ENCODE measurements at places on chromosomes 7 and 10.
A peak's percentile ranks its signal among the peaks of the same experiment; 100 is the strongest.

- no peak overlapping the region for H3K27ac ChIP-seq
- H3K4me1 ChIP-seq: no peaks in the 10 kb centered on the region
- no peak overlapping the region for H3K4me3 ChIP-seq
- H3K36me3 ChIP-seq: no peaks in the 10 kb centered on the region
- no peak for DNase-seq
Observed at GRCh38 chr10:124320778-124321432, 97.8 kb downstream of the OAT start.

DNA sequence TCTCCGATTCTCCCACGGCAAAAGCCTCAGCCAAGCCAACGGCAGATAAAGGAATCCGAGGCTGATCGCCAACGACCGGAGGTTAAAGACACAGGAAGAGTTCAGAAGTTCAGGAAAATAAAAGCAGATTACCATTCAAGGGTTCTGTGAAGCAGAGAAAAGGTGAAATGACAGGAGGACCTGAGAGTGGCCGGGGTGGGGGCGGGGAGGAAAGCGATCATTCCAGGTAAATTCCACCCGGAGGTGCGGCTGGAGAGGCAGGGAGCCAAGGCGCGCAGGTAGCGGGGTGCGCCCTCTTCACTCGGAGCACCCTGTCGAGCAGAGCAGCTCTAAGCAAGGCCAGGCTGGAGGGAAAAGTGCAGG lies 35.3 kb upstream of the SEPHS1 start:
- H3K4me3 ChIP-seq: peak overlapping the region; percentile 9
- DNase-seq: no peak
- peaks cover 5% of the 10 kb centered on the region for H3K4me1 ChIP-seq
- peaks cover 6% of the 10 kb centered on the region for H3K27me3 ChIP-seq
- H3K27ac ChIP-seq: no peak overlapping the region

DNA sequence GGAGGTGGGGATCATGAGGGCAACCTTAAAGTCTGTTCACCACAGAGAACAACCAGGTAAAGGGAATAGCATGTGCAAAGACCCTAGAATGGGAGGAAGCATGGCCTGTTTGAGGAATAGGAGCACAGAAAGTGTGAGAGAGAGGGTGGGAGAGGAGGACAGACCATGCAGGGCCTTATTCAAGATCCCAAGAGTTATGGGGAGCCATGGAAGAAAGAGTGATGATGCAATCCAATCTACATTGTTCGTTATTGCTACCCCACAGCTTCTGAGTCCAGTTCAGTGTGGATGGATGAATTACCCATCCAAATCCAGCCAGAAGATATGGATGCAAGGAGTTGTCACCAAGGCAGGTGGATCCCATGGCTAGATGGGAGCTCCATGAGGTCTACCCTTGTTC lies 7.8 kb upstream of the EIF4EBP2 start:
- H3K4me3 ChIP-seq: no peak overlapping the region
- H3K27ac ChIP-seq: no peak overlapping the region
- DNase-seq: no peak
- no peaks in the 10 kb centered on the region for H3K36me3 ChIP-seq

DNA sequence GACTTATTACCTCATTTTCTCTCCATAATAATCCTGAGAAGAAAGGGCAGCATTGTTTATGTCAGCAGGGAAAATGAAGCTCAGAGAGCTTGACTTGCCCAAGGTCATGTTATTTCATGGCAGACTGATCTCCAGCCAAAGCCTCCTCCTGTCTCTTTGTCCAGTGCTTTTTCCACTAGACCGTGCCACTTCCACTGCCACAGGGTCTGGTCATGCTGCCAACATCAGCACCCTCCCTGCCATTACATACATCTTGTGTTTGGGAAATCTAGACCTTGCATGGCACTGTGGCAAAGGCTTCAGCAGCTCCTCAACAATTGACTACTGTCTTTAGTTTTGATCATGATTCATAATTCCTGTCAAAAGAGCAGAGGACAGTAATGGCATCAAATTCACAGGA lies 25.1 kb downstream of the NRCAM start:
- H3K4me1 ChIP-seq: no peaks in the 10 kb centered on the region
- DNase-seq: no peak
- H3K27me3 ChIP-seq: no peaks in the 10 kb centered on the region
- H3K36me3 ChIP-seq: no peaks in the 10 kb centered on the region

GRCh38 chr7:42854571-42855118 lies 57.2 kb downstream of the C7orf25 start:
- H3K27ac ChIP-seq: no peak overlapping the region
- DNase-seq: no peak
- no peaks in the 10 kb centered on the region for H3K36me3 ChIP-seq
- H3K4me1 ChIP-seq: no peaks in the 10 kb centered on the region
- no peaks in the 10 kb centered on the region for H3K27me3 ChIP-seq

DNA sequence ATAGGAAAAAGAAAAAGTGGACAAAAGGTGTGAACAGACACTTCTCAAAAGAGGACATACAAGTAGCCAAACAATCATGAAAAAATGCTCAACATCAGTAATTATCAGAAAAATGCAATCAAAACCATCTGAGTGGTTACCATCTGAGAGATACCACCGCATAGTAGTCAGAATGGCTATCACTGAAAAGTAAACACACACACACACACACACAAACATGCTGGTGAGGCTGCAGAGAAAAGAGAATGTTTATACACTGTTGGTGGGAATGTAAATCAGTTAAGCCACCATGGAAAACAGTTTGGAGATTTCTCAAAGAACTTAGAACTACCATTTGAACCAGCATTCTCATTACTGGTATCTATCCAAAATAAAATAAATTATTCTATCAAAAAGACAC lies 145.7 kb downstream of the CYP26A1 start:
- no peak overlapping the region for H3K27ac ChIP-seq
- no peak for DNase-seq
- no peak overlapping the region for H3K4me3 ChIP-seq

GRCh38 chr7:13042605-13043236 lies 355.3 kb downstream of the ARL4A start:
- H3K4me1 ChIP-seq: no peaks in the 10 kb centered on the region
- H3K4me3 ChIP-seq: no peak overlapping the region
- no peak for DNase-seq
- H3K27me3 ChIP-seq: no peaks in the 10 kb centered on the region

DNA sequence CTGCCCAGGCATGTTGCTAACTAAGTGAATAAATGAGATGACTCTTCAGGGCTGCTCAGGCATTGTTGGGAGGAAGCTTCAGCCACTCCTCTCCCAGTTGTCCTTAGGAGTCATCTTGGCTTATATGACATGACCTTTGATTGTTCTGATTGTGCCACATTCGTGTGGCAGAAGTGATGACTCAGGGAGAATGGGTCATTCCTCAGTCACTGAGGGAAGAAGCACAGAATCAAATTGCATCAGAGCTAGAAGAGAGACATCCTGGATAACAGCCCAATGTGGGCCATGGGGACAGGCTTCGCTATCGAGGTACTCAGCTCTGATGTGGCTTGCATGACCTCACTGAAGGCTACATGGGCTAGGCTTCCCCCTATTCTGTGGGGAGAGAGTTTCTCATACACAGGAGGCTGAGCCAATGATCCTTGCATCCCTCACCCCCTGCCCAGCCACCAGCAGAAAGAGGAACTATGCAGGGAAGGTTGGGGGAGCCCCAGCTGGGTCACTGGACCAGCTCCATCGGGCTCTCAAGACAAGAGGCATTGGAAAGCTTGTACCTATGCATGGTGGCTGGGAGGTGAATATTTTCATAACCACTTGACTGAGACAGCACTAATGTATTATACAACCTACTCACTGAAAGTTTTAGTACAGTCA lies 6.0 kb upstream of the HMX3 start:
- H3K27ac ChIP-seq: no peak overlapping the region
- peaks cover 39% of the 10 kb centered on the region for H3K27me3 ChIP-seq
- no peak for DNase-seq
- H3K4me3 ChIP-seq: no peak overlapping the region

GRCh38 chr10:30594077-30594476 lies 35.5 kb downstream of the LYZL2 start:
- H3K36me3 ChIP-seq: no peaks in the 10 kb centered on the region
- peaks cover 3% of the 10 kb centered on the region for H3K27me3 ChIP-seq
- H3K4me1 ChIP-seq: no peaks in the 10 kb centered on the region
- no peak for DNase-seq
- no peak overlapping the region for H3K4me3 ChIP-seq

DNA sequence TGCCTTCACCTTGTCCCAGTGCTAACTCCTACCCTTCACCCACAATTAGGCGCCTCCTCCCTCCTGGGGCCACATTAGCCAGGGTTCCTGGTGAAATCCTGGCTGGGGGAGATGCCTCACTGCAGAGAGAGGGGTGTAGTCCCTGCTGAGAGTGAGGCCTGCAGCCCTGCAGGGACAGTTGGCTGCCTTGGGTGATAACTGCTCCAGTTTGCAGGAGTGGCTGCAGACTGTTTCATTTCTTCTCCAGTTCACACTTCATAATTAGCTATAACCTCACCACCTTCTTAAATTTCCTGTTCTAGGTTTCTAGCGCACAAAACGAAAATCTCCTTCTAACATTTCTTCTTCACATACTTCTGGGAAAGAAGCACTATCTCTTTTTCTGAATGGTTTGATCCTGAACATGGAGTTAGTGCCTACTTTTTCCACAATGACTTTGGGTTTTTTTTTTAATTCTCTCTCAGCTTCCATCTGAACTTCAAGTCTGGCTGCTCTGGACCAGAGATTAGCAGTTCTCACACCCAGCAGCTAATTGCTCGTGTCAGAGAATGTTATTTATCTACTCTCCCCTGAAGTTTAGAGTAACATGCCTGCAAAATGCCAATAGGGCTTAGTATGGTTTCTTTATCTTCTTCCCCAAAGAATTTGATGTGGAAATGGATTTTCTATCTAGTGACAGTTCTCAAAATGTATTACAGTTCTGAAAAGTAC lies 15.5 kb upstream of the JAZF1 start:
- H3K36me3 ChIP-seq: no peaks in the 10 kb centered on the region
- no peak overlapping the region for H3K27ac ChIP-seq
- DNase-seq: no peak
- H3K4me1 ChIP-seq: no peaks in the 10 kb centered on the region

GRCh38 chr10:16756561-16757221 lies 60.5 kb downstream of the RSU1 start:
- no peaks in the 10 kb centered on the region for H3K27me3 ChIP-seq
- no peak overlapping the region for H3K4me3 ChIP-seq
- DNase-seq: no peak
- peaks cover 19% of the 10 kb centered on the region for H3K36me3 ChIP-seq

GRCh38 chr10:124288486-124288885 lies 130.2 kb downstream of the OAT start:
- no peak for DNase-seq
- H3K27me3 ChIP-seq: no peaks in the 10 kb centered on the region
- H3K4me1 ChIP-seq: no peaks in the 10 kb centered on the region
- H3K4me3 ChIP-seq: no peak overlapping the region

GRCh38 chr10:127524908-127525665 lies 24.0 kb upstream of the NPS start:
- H3K27ac ChIP-seq: no peak overlapping the region
- no peak overlapping the region for H3K4me3 ChIP-seq

GRCh38 chr7:137968890-137969289 lies 33.0 kb downstream of the CREB3L2 start:
- H3K36me3 ChIP-seq: no peaks in the 10 kb centered on the region
- no peak for DNase-seq
- H3K4me1 ChIP-seq: no peaks in the 10 kb centered on the region
- no peak overlapping the region for H3K4me3 ChIP-seq
- no peaks in the 10 kb centered on the region for H3K27me3 ChIP-seq

DNA sequence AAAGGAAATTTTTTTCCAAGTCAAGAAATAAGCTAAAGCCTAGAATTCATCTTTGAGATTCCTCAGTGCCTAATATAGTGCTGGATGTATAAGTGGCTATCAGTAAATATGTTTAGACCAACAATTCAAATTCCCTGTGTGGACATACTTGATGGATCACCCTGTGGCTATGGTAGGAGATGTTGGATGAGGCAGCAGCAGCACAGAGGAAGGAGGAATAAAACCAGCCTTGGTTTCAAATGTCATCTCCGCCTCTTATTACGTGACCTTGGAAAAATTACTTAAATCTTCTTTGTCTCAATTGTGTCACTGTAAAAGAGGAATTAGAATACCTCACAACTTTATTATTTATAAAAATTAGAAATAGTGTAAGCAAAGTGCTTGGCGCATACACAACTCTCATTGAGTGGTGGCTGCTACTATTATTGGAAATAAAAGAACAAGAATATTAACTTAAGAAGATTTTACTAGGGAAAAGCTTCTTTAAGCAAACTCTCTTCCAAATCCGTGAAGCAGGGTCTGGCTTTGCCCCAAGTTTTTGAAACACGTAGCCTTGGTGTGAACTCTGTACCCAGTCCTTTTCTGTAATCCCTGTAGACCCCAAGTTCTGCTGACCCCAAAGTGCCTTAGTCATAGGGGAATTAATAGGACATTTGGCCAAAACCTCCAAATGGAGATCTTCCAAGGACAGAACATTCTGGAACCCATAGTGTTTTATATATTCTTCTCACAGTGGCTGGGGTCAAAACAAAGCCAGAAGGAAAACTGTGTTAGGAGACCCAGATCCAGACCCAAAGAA lies 283.8 kb downstream of the PTEN start:
- no peaks in the 10 kb centered on the region for H3K36me3 ChIP-seq
- H3K4me3 ChIP-seq: no peak overlapping the region
- H3K4me1 ChIP-seq: no peaks in the 10 kb centered on the region
- no peaks in the 10 kb centered on the region for H3K27me3 ChIP-seq
- DNase-seq: no peak

- no peak overlapping the region for H3K27ac ChIP-seq
- H3K27me3 ChIP-seq: no peaks in the 10 kb centered on the region
- H3K4me3 ChIP-seq: no peak overlapping the region
- H3K36me3 ChIP-seq: no peaks in the 10 kb centered on the region
Observed at GRCh38 chr7:151992375-151992774, 33.1 kb upstream of the GALNT11 start.

GRCh38 chr7:130367088-130367755 lies 13.1 kb upstream of the CPA1 start:
- H3K4me3 ChIP-seq: no peak overlapping the region
- no peak overlapping the region for H3K27ac ChIP-seq
- DNase-seq: no peak
- no peaks in the 10 kb centered on the region for H3K4me1 ChIP-seq

DNA sequence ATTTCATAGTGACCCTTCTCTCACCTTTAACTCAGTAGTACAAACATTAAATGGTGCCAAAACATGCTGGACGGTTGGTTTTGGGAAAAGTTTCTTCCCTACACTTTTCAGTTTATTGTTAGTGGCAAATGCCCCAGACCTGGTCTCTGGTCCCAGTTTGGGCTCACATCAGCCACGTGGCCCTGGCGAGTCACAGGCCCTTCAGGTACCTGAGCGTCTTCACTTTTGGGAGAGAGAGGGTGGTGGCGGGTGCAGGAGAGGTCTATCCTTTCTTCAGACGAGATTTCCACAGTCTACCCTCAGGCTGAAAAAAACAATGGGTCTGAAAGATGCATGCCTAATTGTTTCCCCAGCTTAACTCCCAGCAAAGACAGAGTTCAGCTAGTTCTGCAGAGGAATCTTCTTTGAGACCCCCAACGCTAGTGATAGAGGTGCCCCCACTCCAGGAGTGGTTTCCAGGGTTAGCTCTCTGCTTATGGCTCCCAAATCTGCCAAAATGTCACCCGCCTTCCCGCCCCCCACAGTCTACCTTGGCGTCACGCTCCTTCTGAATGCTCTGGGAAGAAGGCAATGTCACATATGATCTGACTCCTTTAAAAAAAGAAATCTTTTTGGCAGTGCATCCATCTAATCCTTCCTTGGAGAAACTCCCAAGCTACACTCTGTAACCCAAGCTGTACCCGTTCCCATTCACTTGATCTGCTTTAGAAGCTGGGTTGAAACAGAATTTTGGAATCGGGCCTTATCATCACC lies 384.8 kb upstream of the FOXK1 start:
- H3K27me3 ChIP-seq: no peaks in the 10 kb centered on the region
- H3K36me3 ChIP-seq: no peaks in the 10 kb centered on the region
- no peak for DNase-seq
